ENCODE measurements at places on chromosomes 11 and 22.
A peak's percentile ranks its signal among the peaks of the same experiment; 100 is the strongest.

- DNase-seq, result peak; percentile 35
Measured at GRCh38 chr11:986270-986951, 50.1 kb downstream of the MUC6 start.

- DNase-seq, result no peak
Measured at GRCh38 chr11:43686207-43686606, 5.7 kb downstream of the HSD17B12 start.

GRCh38 chr11:114307524-114308203, 11.5 kb downstream of the NNMT start:
- DNase-seq, result no peak

DNA sequence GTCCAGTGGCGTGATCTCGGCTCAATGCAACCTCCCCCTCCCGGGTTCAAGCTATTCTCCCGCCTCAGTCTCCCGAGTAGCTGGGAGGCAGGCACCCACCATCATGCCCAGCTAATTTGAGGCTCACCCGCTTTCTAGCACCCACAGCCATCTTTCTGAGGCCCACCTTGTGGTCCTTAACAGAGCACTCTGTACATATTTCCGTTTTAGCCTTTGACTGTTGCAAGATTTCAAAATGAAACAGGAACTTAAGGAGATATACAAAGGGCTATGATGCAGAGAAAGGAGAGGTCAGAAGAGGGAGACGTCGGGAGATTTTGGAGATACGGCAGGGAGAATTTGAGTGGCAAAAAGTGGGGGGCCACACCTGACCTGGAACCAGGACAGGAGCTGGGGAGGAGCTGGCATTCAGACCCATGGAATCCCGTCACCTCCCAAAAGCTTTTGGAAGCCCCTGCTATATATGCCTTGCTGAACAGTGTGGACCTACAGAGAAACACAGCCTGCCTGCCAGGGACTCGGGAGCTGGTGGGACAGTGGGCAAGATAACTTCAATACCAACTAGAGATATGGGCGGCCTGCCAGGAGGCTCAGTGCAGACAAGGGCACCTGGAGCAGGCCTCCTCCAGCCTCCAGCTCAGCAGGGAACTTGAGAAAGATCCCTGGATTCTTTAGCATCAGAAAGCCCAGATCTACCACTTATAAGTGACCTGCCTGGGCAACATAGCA, 8.0 kb upstream of the CLCF1 start:
- no peak for DNase-seq

- DNase-seq, result no peak
Measured at GRCh38 chr11:88655196-88655595, 317.7 kb upstream of the CTSC start.

GRCh38 chr11:122007601-122008071, 108.4 kb downstream of the BLID start:
- no peak for DNase-seq

- no peak for DNase-seq
Measured at GRCh38 chr11:115616971-115617370, 112.8 kb upstream of the CADM1 start.

GRCh38 chr11:134346101-134346975, 14.6 kb downstream of the GLB1L2 start:
- no peak for DNase-seq

DNA sequence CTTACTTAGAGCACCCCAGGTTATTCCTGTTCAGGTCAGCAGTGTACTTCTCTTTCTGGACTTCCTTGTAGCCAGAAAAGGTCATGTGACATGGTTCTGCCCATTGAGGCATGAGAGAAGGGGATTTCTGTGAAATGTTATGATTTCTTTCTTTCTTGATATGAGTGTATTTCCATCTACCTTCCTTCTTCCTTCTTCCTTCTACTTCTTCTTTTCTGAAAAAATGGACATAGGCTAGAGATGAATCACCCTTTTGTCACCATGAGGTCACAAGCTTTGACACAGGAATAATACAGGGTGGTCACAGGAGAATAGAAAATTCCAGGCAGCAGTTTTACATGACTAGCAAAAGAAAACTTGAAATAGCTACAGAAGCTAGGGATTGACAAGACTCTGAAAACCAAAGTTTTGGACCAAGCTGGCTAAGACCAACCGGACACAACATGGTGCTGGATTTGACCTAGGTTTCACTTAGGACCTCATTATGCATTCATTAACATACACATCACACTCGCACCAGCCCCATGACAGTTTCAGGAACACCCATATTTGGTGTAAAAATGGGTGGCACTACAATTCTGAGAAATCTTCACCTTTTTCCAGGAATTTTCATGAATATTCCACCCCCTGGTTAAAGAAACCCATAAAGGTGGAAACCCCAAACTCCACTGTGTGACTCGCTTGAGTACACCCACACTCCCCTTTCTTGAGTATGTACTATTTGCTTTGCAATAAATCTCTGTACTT, 21.2 kb upstream of the MAP6 start:
- no peak for DNase-seq

GRCh38 chr11:44973632-44974401, 23.1 kb upstream of the TP53I11 start:
- DNase-seq, result no peak

DNA sequence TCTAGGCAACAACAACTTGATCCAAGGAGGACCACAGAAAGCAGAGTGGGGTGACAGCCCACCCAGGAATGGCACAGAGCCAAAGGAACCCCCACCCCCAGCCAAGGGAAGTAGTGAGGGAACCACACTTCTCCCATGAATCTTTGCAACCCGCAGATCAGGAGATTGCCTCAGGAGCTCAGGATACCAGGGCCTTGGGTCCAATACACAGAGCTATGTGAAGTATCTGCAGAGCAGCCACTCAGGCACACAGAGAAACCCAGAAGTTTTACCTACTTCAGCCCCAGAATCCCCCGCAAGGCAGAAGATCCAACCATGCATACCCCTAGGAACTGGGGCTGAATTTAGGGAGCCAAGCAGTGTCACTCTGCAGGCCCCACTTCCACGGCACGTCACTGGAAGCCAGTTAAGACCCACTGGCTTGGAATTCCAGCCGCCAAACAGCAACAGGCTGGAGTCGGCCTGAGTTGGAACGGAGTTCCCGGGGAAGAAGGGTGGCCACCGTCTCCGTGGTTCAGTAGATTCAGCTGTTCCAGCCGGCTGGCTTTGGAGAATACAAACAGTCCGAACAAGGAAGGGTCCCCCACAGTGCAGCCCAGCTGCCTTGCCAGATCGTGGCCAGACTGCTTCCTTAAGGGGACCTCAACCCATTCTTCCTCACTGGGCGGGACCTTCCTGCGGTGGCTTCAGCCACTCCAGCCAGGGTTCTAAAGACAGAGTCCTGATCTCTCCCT, 174.1 kb downstream of the TTC28 start:
- DNase-seq, result no peak

DNA sequence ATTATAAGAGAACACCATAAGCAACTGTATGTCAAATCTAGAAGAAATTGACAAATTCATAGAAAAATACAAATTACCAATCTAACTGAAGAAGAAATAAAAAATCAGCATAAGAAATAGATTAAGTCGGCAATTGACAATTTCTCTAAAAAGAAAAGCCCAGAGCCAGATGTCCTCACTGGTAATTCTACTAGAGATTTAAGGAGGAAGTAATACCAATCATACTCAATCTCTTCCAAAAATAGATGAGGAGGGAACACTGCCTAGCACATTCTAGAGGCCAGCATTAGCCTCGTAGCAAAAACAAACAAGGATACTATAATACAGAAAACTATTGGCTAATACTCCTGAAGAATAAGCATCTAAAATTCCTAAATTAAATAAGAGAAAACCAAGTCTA, 40.4 kb upstream of the IGLL5 start:
- DNase-seq, result no peak

DNA sequence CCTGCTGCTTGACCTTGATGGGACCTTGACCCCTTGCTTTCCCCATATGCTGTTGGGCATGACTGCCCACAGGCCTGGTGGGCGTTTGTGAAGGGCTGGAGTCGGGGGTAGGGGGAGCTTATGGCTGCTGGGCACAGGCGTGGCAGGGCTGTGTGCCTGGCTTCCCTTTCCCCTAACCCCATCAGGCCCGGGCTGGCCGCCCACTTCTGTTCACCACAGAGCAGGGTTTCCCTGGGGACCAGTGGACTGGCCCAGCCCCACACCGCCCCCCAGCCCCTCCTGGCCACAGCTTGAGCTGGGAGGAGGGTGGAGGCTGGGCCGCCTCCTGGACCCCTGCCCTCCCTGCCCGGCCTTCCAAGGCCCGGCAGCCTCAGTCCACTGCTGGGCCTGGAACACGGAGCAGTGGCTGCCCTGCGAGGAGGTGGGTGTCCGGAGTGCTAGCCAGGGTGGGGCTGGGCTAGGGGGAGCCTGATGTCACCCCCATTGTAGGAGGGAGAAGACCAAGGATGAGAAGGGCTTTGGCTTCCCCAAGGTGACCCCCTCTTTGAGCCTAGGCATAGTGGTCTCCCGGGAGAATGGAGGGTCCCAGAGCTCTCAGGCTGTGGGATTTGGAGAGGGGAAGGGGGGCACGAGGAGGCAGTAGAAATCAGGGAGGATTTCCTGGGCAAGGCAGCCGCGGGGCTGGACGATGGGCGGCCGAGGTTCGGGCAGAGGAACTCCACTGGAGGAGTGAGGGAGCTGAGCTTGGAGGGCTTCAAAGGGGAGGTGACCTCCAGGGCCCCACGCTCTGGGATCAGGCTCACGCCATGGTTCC, at the start of gene AIFM3:
Gene AIFM3 (plus strand): TSS at position 373 of the 814 bp plus-strand sequence. CDS start 690 bp downstream, outside the sequence.
- no peak for DNase-seq

DNA sequence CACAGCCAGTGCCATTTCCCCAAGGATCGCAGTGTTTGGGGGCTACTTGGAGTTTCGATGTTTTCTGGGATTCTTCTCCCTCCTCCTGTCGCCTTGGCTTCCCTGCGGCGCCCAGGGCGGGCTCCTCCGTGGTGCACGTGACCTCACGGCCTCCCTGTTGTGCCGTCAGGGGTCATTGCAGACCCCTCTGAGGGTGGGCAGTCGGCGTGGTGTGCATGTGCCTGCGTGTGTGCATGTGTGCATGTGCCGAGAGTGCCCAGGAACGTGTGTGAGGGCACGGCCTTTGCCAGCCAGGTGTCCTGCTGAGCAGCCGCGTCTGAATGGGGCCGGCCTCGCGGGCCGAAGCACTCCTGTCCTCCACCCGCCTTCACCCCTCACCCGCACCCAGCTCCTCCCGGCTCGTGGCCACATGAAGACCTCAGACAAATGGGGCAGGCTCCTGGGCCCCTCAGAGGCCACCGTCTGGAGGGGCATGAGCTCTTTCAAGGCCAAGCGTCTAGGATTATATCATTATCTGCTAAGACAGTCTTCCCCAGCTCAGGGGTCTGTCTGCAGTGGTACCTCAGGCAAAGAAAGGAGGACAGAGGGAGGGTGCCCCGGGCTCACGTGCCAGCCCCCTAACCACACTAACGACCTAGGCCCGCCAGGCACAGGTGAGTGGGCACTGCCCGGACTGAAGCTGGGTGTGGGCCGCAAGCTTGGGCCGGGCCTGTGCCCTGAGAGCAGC, 9.4 kb upstream of the MRPL23 start:
- no peak for DNase-seq

DNA sequence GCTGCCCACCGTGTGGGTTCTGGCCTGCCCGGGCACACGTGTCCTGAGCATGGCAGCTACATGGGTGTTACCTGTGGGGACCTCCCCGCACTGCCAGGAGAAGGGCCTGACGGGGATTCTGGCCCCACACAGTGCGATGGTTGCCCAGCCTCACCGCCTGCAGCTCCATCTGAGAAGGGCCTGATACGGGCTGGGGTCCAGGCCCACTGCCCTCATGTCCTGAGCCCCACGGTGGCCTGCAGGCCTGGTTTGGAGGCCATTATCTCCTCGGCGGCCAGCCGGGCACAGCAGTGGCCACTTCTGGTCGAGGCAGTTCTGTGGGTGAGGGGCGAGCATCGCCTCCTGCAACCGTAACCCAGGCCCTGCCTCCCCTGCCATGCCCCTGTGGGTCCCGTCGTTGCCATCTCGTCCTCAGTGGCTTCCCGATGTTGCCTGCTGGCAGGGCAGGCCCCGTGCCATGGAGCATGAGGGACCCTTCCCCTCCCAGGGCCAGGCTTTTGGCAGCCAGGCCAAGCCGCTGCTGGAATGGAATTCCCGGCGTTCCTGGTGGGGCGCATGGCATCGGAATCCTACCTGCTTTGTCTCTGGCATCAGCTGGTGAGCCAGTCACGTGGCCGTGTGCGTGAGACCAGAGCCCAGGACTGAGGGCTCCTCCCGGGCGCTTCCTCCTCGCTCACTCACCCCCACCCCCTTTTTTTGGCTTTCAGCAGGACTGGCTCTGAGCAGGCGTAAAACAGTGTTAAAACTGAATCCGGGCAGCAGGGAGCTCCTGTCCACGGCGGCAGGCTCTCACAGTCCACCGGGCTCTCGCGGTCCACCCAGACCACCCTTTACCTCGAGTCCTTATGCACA, 71.9 kb upstream of the PPARA start:
- no peak for DNase-seq

- DNase-seq, result no peak
Measured at GRCh38 chr11:3028813-3029212, 28.4 kb downstream of the CARS1 start.

DNA sequence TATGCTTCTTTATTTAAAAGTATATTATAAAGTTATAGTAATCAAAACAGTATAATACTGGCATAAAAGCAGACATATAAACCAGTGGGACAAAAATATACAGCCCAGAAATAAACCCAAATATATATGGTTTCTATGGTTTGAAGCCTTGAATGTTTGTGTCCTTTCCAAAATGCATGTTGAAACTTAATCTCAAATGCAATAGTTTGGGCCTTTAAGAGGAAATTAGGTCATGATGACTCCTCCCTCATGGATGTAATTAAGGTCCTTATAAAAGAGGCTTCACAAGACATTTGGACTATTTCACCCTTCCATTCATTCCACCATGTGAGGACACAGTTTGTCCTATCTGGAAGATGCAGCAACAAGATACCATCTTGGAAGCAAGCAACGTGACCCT, at the start of gene MS4A6E:
Gene MS4A6E (plus strand): TSS at position 301 of the 400 bp plus-strand sequence. CDS start 7,641 bp downstream, outside the sequence.
- DNase-seq, result no peak

DNA sequence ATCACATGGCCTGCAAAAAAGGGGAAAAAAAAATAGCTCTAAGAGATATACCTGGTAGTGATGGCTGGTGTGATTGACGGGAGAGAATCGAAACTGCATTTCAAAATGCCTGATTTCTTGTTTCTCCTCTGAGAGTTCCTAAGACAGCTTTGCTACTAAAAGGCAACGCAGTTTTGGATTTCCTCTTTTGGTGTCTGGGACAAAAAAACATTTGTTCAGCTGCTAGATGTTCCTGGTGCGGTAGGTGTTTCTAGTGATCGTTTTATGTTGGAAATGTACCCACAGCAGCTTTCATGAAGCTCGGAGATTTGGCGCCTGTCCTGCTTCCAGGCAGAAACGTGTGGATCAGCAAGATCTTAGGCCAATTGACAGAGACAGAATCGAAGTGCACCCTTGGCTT, 18.1 kb downstream of the P2RX3 start:
- no peak for DNase-seq

GRCh38 chr11:69746752-69747742, 28.1 kb downstream of the FGF4 start:
- no peak for DNase-seq

All from PC-9 (cell line).